ENCODE measurements at places on chromosomes 13 and 19.

GRCh38 chr19:15810335-15810734 is 5.1 kb downstream of the OR10H1 start:
- DNase-seq, result no peak

GRCh38 chr13:30222254-30222653 is 85.1 kb downstream of the KATNAL1 start:
- no peak for DNase-seq

GRCh38 chr13:91520952-91521351 is 122.5 kb downstream of the GPC5 start:
- DNase-seq, result no peak

DNA sequence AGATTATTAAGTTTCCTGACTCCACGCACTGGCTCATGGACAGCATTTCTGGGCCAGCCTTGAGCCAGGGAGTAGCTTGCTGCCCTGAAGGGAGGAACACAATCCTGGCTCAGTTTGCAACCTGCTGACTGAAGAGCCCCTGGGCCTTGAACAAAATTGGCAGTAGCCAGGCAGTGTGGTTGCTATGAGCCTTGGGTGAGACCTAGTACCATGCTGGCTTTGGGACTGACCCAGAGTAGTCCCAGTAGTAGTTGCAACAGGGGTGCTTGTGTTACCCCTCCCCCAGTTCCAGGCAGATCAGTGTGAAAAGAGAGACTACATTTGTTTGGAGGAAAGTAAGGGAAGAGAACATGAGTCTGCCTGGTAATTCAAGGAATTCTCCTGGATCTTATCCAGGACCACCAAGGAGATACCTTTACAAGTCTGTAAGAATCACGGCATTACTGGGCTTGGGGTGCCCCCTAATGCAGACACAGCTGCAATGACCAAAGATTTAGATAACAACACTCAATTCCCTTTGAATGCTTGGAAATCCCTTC is 22.0 kb downstream of the ITGBL1 start:
- DNase-seq, result no peak

DNA sequence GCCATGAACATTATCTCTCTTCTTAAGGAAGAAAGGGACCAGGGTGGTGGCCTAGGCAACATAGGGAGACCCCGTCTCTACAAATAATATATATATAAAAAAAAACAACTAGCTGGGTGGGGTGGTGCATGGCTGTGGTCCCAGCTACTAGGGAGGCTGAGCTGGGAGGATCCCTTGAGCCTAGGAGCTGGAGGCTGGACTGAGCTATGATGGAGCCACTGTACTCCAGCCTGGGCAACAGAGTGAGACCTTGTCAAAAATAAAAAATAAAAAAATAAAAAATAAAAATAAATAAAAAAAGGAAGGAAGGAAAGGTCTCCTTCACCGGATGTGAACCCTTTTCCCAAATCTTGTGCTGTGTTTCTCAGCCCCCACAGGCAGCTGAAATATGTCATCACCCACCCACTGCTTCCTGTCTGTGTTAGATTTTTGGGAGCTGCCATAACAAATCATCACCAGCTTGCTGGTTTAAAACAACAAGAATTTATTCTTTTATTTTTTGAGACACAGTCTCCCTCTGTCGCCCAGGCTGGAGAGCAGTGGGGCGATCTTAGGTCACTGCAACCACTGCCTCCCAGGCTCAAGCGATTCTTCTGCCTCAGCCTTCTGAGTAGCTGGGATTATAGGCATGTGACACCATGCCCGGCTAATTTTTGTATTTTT is 9.5 kb upstream of the TSPAN16 start:
- DNase-seq, result no peak

DNA sequence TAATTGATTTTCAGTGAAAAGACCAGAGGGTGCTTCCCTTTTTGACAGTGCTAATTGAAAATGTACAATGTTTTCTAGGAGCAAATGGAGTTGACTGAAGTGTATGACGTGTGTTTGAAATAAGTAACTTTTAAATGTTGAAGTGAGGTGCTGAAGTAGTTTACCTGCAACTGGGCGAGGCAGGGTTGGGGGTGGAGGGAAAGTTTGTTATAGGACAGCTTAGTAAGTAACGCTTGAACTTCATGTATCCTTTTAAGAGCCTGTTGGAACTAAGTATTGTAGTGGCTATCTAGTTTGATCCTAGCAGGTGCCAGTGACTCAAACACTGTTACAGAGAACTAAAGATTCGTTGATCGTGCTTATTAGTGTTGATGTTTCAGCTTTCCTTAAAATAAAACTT is 5.9 kb downstream of the SLAIN1 start:
- DNase-seq, result no peak

GRCh38 chr19:35549174-35549788 is 3.9 kb downstream of the TMEM147 start:
- peak; percentile 78 for DNase-seq

GRCh38 chr13:76597868-76598267 is 288.3 kb downstream of the KCTD12 start:
- no peak for DNase-seq

GRCh38 chr13:39682310-39682709 is 26.8 kb downstream of the COG6 start:
- DNase-seq, result peak; percentile 29

- peak; percentile 75 for DNase-seq
These were observed 27.8 kb downstream of the NFIX start for GRCh38 chr19:13022859-13023636.

DNA sequence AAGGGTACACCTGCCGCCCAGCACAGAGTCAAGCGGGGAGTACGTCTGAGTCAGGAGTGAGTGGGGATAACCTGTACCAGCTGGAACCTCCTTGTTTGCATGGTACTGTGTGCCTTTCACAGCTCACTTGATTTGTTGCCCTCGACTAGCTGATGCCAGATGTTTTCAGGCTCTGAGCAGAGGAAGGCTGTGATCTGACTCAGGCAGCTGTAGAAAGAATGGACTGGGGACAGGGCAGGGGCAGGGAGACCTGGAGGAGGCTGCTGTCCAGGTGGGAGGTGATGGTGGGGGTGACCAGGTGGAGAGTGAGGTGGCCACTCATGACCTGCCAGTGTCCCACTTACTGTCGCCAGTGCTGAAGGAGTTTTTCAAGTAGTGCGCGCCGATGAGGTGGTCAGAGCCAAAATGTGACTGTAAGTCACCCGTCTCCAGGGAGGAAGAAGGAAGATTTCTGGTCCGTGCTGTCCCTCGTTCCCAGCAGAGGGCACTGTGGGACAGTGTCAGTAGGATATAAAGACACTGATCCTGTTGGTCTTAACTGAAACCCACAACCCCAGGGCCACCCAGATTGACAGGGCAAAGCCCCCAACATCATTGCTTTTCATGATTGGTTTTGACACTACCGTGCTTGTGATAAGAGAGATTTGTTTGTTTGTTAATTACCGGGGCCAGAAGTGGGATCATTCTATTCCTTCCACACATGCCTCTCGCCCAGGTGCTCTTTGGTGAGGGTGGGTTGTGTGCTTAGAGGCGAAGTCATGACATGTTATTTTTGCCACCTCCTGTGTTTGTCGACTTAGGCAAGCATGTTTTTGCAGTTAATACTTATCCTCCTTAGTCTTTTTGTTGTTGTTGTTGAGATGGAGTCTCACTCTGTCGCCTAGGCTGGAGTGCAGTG is 128.4 kb downstream of the DPF1 start:
- peak; percentile 81 for DNase-seq

GRCh38 chr19:35451338-35452096 is 3.5 kb downstream of the FFAR2 start:
- DNase-seq, result no peak

DNA sequence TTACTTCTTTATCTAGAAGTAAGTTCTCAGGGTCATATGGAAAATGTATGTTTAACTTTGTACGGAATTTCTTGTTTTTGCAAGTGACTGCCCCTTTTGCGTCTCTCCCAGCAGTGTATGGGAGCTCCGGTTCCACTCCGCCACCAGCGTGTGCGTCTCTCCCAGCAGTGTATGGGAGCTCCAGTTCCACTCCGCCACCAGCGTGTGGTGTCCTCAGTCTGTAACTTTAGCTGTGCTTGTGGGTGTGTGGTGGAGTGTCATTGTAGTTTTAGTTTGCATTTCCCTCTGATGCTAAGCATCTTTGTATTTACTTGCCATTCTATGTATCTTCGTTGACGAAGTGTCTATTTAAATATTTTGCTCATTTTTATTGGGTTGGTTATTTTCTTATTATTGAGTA is 2.4 kb downstream of the CUL4A start:
- no peak for DNase-seq

DNA sequence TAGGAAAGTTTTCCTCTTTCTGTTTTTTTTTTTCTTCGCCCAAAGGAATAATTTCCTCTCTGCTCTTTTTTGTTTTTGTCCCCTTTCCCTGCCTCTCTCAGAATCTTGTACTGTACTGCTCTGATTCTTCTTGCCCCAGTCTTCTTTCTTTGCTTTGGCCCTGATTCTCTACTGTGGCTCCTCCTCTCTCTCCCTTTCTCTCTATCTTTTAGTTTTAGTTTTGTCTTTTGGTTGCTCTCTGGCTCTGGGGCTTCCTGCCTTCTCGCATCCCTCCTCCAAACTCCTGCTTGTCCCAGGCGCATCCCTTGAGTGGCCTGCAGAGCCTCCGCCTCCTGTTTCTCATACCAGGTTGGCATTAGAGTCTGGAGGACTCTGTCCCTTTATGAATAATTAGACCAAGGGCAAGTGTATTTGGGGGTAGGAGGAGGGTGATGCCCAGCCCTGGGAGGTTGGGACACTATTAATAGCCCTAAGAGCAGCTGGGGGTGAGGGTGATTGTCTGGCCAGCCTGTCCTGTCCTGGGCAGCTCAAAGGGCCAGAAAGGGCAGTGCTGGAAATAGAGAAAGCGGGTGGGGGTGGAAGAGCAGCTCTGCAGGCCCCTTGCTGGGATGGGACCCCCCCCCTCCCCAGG is 39.1 kb downstream of the LYL1 start:
- DNase-seq, result no peak

- DNase-seq, result peak; percentile 9
These were observed 147.7 kb upstream of the VSTM2B start for GRCh38 chr19:29378126-29378525.

GRCh38 chr19:18023622-18024251 is 15.8 kb downstream of the ARRDC2 start:
- no peak for DNase-seq

All from D341Med (cell line).